ENCODE measurements at places on chromosomes 6 and 20. TPM values are rescaled to one million over a fixed set of nuclear protein-coding genes. Genes with fewer than 3 reads are reported as not detected.

GRCh38 chr6:87754828-87755227 is 52.8 kb upstream of the AKIRIN2 start:
- no peaks in the 10 kb centered on the region for H3K36me3 ChIP-seq
- H3K4me3 ChIP-seq: no peak overlapping the region
- no peaks in the 10 kb centered on the region for H3K27me3 ChIP-seq
- H3K27ac ChIP-seq: no peak overlapping the region
- no peak for DNase-seq
- H3K4me1 ChIP-seq: peaks cover 12% of the 10 kb centered on the region

- H3K4me3 ChIP-seq: peak overlapping the region; percentile 55
- DNase-seq: no peak
- H3K36me3 ChIP-seq: no peaks in the 10 kb centered on the region
- H3K4me1 ChIP-seq: peaks cover 34% of the 10 kb centered on the region
These were observed 1.6 kb downstream of the PPP1R16B start for GRCh38 chr20:38806855-38807655.

DNA sequence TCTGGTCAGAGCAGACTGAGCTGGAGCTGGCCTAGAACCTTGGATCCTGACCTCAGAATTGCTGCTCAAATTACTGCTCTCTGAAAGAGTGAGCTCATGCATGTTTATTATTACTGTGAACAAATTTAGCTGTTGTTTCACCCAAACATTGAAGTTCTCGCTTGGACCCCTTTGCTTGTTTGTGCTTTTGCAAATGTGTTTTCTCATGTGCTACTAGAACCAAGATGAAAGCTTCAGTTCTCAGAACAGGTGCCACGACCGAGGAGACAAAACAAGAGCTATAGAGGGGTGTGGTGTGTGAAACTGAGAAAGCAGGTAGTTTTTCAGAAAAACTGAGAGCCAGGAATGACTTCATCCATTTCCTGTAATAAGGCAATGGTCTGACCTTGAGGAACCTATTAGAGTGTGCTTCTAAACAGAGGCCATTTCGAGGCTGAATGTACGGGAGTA is 50.0 kb upstream of the ESR1 start:
- H3K4me1 ChIP-seq: peaks cover 15% of the 10 kb centered on the region
- H3K27ac ChIP-seq: peak overlapping the region; percentile 79
- H3K27me3 ChIP-seq: no peaks in the 10 kb centered on the region
- DNase-seq: no peak
- H3K4me3 ChIP-seq: no peak overlapping the region
- no peaks in the 10 kb centered on the region for H3K36me3 ChIP-seq

The DLK2 gene
- 3.9 TPM for total RNA-seq

The BNIP5 gene
- not detected for total RNA-seq

The CDH26 gene
- total RNA-seq: 6.6 TPM

The RSPO3 gene
- total RNA-seq: 14.0 TPM

The LY6G5C gene
- total RNA-seq: 1.7 TPM

Measured in vagina (tissue), 2 donors.